ENCODE measurements at places on chromosomes 5 and 9.

GRCh38 chr5:95352691-95353090 lies 38.5 kb upstream of the FAM81B start:
- no peak for DNase-seq

DNA sequence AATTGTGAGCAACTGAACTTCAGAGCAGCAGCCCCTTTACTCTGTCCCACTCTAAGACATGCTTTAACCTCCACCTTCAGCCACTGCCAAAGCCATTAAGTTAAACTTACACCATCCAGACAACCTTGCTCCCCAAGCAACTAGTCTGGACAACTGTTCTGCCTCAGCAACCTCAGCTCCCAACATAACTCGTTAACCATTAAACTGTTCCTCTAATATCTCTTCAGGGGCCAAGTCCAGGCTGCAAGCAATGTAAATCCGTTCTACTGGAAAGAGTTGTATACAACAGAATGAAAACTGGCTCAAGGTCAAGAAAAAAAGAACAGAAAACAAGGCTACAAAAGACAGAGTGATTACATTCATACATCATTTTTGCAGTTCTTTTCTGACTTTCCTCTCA lies 131.7 kb upstream of the TARS1 start:
- DNase-seq = no peak

DNA sequence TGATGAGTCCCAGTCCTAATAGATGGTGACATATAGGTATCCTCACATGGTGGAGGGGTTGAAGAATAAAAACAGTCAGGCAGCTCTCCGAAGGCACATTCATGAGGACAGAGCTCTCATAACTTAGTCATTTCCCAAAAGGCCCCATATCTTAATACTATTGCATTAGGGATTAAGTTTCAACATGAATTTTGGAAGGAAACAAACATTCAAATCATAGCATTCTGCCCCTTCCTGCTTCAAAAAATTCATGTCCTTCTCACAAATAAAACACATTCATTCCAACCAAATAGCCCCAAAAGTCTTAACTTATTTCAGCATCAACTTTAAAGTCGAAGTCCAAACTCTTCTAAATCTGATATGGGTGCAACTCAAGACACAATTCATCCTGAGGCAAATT lies 277.2 kb upstream of the NR4A3 start:
- DNase-seq = no peak

DNA sequence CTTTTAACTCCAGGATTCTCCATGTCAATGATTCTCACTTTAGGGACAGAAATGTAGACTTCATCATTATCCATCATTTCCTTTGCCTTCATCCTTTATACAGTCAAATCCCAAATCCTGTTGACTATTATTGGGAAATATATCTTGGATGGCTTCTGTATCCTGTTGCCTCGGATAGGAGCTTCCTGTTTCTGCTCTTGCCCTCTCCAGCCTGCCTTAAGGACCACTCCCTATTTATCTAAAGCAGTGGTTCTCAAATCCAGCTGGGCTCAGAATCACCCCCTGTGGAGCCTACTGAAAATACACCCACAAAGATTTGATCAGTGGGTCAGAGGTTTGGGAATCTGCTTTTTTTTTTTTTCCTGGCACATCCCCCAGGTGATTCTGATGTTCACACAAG lies 8.5 kb downstream of the AFAP1L1 start:
- DNase-seq = no peak

All from activated CD4-positive, alpha-beta T cell treated with anti-CD3 and anti-CD28 coated beads for 48 hours (primary cell).